ENCODE measurements at places on chromosomes 2 and 18.
A peak's percentile ranks its signal among the peaks of the same experiment; 100 is the strongest.

DNA sequence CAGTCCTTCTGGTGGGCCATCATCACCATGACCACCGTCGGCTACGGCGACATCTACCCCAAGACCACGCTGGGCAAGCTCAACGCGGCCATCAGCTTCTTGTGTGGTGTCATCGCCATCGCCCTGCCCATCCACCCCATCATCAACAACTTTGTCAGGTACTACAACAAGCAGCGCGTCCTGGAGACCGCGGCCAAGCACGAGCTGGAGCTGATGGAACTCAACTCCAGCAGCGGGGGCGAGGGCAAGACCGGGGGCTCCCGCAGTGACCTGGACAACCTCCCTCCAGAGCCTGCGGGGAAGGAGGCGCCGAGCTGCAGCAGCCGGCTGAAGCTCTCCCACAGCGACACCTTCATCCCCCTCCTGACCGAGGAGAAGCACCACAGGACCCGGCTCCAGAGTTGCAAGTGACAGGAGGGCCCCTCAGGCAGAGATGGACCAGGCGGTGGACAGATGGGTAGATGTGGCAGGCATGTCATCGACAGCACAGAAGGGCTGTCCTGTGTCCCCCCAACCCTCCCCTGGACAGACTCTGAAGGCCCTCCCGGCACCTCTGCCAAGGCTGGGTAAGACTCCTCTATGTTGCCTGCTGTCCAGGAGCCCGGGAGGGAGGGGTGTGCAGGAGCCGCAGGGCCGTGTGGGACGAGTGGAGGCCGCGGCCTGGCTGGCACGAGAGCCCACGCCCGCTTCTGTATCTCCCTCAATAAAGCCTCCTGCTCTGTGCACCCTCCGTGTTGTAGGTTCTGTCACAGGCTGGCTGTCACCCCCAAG lies 2.0 kb downstream of the KCNF1 start:
- no peak for DNase-seq

DNA sequence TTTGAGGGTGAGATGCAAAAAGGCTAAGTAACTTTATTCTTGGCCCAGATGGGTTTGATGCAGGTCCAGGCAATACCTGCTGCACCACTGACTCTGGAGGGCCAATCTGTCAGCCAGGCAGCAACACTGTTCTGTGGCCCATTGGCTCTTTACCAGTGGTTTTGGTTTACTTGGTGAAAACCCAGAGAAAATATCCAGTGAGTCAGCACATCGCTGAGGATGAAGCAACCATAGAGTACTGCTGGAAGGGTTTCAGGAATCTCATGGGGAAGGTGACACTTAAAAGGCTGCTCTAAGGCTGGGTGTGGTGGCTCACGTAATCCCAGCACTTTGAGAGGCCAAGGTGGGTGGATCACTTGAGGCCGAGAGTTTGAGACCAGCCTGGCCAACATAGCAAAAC lies 192.5 kb upstream of the FAM98A start:
- DNase-seq: no peak

- no peak for DNase-seq
Measured at GRCh38 chr2:88452980-88453582, 588 bp upstream of the FOXI3 start.

GRCh38 chr2:175478096-175478768 lies 296.7 kb upstream of the ATP5MC3 start:
- DNase-seq: no peak

DNA sequence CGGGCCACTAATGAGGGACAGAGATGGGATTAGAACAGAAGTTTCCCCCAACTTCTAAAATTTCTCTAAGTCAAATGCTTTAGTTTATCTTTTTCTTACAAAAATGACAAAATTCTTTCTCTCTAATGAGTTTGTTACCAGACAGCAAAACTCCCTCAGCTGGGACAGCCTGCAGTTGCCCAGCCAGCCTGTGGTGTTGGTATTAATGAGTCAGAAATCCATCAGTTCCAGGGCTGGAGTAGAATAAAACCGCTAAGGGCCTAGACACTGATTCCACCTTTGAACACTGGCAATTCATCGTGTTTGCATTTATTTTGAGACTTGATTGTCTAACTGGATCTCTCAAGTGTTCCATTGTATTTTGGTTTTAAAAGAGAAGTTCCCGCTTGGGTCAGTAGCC lies 38.3 kb upstream of the SMAD2 start:
- DNase-seq: no peak

- no peak for DNase-seq
Measured at GRCh38 chr2:17166506-17166905, 351.7 kb downstream of the RAD51AP2 start.

DNA sequence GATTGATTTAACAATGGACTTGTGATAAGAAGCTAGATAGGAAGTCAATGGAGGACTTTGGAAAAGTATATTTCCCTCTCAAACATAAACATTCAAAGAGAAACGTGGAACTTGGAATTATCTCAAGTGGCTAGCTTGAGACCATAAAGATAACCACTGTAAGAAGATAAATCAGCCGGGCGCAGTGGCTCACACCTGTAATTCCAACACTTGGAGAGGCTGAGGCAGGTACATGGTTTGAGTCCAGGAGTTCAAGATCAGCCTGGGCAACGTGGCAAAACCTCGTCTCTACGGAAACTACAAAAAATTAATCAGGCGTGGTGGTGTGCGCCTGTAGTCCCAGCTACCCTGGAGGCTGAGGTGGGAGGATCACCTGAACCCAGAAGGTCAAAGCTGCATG lies 405.9 kb upstream of the ACVR2A start:
- DNase-seq: no peak

DNA sequence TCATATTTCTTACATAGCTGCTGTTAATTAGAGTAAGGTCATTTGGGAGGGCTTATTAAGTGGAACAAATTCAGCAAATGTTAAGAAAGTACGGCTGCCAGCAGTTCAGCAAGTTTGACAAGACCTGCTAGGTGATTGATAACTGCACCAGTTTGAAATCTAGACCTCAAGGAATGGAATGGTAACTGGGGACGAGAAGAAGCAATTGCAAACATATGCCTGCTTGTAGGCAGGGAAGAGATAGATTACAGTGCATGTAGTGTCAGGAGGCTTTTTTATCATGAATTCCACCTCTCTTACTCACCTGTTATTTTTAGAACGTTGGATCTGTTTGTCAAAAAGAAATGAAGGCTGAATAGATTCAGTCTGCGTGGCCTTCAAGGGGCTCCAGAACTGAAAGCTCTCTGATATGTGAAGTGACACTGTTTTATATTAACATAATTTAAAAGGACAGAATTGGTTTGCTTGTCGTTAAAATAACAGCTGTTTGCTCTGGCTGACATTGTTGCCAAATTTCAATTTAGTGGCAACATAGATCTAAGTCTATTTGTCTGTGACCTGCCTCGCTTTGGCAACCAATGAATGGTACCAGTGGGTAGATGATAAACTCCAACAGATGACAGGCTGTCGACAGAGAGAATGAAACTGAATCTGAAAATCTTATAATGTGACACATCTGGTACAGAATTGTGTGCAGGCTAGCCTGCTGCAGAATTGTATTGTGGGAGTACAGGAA lies 199.3 kb downstream of the ZNF407 start:
- DNase-seq: no peak

DNA sequence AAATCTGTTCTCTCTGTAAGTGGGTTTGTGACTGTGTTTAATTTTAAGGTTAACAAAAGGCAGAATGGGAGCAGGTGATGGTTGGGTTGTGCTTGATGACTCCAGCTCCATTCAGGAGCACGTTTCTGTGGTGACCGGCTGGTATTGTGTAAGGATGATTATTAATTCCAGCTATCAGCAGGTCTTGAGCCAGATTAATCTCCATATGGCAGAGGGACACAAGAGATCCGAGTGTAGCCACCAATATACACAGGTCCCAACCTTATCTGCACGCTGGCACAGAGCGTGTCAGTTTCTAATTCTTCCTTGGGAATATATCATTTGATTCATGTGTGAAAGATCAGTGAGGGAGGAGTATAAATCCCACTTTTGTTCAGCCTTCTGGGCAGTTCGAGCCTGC lies 199.0 kb upstream of the DCC start:
- no peak for DNase-seq

DNA sequence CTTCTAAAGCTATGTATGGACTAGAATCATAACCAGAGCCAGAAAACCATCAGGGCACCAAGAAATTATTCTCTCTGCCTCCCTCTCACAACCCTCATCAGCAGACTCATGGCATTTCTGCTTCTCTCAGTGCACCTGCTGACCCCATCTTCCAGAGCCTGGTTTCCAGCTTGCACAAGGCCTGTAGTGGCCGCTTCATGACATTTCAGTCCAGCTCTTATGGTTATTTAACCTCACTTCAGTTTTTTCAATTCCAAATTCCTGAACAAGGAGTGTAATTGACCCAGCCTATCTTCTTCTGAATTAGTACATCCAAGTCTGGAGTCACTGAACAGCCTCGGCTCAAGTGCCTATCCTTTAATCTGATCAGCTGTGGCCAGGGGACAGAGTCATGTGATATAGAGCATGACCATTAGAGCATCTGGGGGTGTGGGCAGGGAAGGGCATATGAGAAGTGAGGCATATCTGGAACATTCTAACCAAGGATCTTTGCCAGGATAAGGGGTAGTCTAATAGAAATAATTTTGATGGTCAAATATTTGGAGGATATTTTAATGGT lies 97.2 kb upstream of the TMEM17 start:
- DNase-seq: no peak

GRCh38 chr2:69975853-69976462 lies 14.5 kb upstream of the ASPRV1 start:
- no peak for DNase-seq

DNA sequence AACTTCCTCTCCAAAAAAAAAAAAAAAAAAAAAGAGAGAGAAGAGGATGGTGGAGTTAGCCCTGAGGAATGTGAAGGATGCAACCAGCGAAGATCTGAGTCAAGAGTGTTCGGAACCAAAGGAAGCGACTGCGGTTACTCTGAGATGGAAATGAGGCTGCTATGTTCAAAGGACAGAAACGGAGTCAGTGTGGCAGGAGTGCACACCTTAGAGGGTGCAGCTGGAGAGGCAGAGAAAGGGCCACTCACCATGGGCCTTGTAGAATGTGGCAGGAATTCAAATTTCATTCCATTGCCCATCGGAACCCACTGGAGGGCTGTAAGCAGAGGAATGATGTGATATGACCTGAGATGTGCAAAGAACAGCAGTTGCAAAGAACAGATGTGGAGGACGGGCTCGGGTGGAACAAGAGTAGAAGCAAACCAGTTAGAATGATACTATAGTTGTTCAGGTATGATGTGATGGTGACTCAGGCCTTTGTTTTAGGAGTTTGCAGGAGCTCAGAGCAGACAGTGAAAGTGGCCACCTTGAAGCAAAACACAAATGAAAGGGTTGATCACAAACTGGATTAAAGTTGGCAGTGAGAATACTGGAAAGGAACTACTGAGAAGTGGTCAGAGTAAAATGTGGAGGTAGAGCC lies 22.6 kb downstream of the ITGA6 start:
- no peak for DNase-seq

DNA sequence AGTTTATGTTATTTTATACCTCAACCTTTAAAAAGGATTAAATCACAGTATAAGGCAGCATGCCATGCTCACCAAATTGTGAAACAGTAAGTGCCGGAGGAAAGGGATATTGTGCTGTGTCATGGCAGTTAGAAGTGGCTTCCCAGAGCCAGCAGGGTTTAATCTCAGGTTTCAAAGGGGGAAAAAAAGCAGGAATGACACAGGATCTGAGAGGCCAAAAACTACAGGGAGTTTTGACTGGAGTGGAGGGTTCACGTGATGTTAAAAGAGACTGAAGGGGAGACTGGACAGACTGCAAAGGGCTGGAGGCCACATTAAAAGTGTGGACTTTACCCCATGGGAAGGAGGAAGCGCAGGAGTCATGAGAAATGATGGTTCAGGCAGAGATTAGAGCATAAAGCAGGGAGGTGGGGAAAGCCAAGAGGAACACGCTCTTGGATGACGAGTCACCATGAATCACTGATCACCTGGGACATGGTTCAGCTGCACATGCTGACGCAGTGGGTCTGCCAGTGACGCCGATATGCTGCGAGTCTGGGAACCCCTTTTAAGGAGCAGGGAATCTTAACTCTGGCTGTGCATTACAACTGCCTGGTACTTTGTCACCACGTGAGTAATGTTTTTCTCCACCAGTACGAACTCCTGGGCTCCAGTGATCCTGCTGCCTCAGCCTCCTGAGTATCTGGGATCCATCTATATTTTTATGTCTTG lies 6.1 kb downstream of the CHMP1B start:
- peak; percentile 87 for DNase-seq

DNA sequence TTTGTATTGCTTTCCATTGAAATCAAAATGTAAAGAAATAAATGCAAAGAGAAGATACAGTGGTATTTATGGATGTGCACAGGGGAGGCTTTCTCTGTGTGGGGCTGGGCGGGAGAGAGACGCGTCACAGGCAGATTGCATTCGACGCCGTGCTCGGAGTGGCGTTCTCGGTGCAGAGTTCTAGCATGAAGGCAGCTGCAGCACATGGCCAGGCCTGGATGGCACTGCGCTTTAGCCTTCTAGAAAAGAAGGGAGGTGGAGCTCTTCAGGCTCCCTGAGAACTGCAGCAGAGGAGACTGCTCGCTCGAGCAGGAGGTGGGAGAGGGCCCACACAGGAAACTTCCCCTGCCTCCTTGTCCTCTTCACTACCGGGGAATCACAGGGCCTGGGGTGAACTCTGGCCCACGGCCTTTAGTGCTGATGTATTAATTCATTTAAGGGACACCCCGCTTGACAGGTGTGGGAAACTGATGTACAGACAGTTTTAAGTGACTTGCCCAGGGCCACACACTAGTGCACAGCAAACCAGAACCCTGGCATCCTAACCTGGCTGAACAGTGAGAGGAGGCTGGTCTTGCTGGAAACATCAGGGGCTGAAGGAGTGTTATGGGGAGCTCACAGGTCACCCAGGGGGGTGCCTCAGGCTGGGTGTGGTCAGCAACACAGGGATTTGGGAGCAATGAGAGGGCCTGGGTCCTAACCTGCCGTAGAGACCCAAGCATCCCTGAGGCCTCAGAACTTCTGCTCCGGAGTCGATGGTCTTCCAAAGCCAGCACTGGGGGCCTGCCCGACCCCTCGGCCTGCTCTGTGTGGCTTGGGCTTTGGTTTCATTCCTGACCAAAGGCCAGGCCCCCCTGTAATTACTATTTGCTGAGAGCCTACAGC lies 199.9 kb downstream of the HDAC4 start:
- DNase-seq: no peak

- DNase-seq: peak; percentile 10
Measured at GRCh38 chr2:101387151-101387834, at the start of gene CREG2. CREG2 (minus strand) TSS chr2:101387503; CDS start chr2:101387457, 46 bp downstream.

DNA sequence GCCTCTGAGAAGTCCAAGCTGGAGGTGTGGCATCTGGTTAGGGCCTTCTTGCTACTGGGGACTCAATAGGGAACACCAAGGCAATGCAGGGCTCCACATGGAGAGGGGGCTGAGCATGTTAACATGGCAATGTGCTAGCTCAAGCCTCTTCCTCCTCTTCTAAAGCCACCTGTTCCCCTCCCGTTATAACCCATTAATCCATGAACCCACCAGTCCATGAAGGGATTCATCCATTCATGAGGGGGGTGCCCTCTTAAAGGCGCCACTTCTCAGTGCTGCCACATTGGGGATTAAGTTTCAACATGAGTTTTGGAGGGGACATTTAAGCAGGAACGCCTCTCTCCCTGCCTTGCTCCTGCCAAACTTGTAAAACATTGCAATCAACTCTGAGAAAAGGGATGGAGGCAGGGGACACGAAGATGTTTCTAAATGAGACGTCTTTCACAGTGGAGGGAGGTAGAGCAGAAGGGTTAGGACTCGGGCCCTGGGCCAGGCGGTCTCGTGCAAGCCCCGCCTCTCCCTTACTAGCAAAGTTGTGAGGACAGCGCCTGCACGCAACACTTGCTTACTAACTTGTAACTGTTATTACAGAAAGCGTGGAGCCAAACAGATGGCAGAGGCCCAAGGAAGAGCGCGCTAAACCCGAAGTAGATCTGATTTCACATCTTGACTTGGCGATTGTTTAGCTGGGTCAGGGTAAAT lies 118.2 kb upstream of the ZNF516 start:
- no peak for DNase-seq

- DNase-seq: no peak
Measured at GRCh38 chr2:192571636-192572035, 376.9 kb upstream of the TMEFF2 start.

Data from SW 1271 (cell line).